ENCODE measurements at places on chromosomes 16 and 17.

- DNase-seq, result no peak
Measured at GRCh38 chr16:30068750-30069610, 3.4 kb downstream of the ALDOA start.

DNA sequence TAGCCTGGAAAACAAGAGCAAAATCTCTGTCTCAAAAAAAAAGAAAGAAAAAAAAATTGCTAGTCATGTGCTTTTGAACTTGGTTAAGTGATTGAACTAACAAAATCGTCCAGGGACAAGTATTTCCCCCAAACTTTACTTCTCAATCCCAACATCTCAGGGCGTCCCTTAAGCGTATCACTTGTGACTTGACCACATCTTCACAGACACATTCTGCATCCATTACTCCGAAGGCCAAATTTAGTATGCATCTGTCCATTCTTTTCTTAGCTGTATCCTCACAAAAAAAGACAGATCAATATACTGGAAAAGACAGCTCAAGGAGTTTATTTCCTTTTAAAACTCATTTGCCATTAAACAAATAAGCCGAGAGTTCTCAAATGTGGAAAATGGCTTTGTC, 5.9 kb upstream of the JPT1 start:
- no peak for DNase-seq

DNA sequence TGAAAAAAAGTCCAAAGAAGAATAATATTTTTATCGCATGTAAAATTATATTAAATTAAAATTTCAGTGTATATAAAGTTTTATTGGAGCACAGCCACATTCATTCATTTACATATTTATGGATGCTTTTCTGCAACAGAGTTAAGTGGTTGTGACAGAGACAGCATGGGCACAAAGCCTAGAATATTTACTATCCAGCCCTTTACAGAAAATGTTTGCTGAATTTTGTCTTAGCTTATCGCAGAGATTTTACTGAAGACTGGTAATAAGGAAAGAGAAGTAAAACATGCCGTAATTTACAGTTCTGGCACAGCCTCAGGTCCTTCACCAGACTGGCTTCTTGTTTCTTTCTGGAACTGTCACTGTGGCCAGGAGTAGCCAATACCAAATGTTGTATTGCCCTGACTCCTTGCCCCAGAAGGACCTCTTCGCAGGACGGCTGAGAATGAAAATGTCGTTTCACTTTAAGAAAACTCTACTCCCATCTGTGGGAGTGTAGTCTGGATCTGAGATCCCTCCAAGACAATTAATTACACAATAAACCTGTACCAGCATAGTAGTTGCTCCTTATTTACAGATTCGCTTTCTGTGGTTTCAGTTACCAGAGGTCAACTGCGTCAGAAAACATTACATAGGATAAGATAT, 94.9 kb upstream of the GOT2 start:
- DNase-seq, result no peak

DNA sequence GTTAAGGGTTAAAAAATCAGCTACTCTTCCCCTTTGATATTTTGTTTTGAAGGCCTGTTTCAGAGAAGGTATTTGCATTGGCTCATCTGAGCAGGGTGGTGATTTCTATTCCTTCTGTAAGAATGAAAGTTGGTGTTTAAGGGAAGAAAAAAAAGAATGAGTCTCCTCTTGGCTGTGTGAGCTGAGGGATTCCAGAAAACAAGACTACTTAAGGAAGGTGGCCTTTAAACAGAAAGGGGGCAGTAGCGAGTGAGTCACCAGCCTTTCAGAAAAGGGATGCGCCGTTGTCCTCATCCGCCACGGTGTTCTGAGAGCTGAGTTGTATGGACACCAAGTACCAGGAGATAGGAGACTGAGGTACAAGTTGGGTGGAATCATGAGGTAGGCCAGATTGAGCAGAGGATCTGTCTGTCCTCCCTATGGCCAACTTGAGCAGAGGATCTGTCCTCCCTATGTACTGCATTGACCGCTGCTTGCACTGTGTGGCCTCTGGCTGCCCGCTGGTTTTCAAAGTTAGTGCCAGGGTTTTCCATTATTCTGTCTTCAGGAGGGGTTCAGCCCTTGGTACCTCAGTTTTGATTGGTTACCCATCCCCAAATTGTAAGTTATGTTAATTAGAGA, 8.2 kb downstream of the PRKCA start:
- DNase-seq, result no peak

GRCh38 chr16:27441276-27441675, 39.3 kb downstream of the IL21R start:
- no peak for DNase-seq

- DNase-seq, result no peak
Measured at GRCh38 chr17:39949028-39949427, 13.8 kb upstream of the GSDMA start.

GRCh38 chr17:9465210-9465921, 110.3 kb downstream of the STX8 start:
- DNase-seq, result no peak

- no peak for DNase-seq
Measured at GRCh38 chr16:51003850-51004566, 147.1 kb downstream of the SALL1 start.

GRCh38 chr17:81869221-81870130, 1.7 kb downstream of the ARHGDIA start:
- no peak for DNase-seq

- no peak for DNase-seq
Measured at GRCh38 chr16:87878704-87879103, 9.4 kb upstream of the SLC7A5 start.

GRCh38 chr17:82195675-82196672, 16.7 kb downstream of the CCDC57 start:
- DNase-seq, result no peak

All from H54 (cell line).